Choroid plexus epithelial cell (primary cell): ENCODE measurements at places on chromosomes 7 and 10.

- peak; percentile 37 for DNase-seq
Measured at GRCh38 chr7:28481091-28481926, 69.0 kb downstream of the CREB5 start.

DNA sequence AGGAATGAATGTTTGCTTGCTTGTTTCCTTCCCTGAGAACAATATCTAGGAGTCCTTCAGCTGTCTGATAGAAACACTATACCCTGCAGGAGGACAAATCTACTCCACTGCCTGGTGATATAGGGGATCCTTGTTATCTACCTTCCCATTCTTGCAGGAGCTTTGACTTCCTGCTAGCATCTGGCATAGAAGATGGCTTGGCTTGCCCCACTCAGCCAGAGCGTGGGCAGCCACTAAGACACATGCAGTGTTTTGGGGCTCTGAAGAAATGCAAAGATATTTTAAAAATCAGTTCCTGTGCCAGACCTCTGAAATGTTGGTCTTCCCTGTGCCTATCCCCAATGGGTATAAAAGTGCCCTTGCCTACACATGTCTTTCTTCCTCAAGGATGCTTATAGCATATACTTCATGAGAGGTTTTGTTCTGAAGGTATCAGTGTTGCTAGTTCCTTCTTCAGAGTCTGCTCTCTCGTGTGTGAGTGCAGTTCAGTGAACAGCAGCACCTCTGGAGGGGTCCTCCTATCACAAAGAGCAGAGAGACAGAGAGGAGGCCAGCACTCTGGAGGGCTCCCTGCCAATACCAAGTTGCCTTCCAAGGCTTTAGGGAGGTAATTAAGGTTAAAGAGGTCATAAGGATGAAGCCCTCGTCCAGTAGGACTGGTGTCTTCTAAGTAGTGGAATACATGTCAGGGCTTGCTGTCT, 149.1 kb upstream of the CALCR start:
- no peak for DNase-seq

DNA sequence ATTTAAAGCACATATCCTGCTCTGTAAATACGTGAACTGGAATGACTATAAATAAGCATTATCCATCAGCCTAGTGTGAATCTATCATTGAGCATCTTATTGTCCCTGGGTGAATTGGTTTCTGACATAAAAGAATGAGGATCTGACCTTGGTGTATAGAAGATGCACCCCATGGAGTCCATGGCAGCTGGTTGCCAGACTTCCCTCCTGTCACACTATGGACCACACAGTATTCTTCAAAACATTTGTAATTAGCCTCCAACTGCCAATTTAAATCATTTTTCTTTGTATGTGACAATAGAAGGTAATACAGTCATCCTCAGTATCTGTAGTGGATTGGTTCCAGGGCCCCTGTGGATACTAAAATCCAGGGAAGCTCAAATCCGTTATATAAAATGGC, 238.1 kb upstream of the ZWINT start:
- no peak for DNase-seq

DNA sequence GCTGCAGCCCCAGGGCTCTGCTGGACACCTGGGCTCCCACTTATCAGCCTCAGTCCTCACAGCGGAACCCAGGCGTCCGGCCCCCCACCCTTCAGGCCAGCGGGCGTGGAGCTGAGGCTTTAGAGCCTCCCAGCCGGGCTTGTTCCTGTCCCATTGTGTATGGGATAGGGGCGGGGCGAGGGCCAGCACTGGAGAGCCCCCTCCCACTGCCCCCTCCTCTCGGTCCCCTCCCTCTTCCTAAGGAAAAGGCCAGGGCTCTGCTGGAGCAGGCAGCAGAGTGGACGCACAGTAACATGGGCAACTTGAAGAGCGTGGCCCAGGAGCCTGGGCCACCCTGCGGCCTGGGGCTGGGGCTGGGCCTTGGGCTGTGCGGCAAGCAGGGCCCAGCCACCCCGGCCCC, 2.7 kb downstream of the NOS3 start:
- no peak for DNase-seq

- DNase-seq, result peak; percentile 55
Measured at GRCh38 chr7:156473476-156474240, 166.9 kb upstream of the RNF32 start.

DNA sequence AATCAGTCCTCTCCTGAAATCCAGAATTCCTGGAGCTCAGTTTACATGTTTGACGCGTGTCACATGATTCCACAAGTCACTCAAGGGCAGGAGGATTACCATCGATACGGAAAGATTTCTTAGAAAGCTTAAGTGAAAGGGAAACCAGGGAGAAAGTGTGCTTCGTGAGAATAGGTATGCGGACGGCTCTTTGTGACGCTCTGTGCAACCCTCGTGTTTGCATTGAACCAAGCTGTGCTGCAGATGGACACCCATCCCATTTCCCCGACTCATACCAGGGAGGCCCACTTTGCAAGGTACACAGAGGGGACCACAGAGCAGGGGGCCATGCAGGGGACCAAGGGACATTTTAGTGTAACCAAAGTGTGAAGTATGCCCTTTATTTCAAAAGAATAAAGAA, 43.2 kb downstream of the IKZF1 start:
- no peak for DNase-seq

- DNase-seq, result peak; percentile 43
Measured at GRCh38 chr7:23691320-23691719, 11.3 kb downstream of the FAM221A start.

GRCh38 chr10:129899276-129900130, 64.6 kb downstream of the EBF3 start:
- no peak for DNase-seq

GRCh38 chr10:51227897-51228713, 153.8 kb downstream of the PRKG1 start:
- peak; percentile 17 for DNase-seq

GRCh38 chr10:47404446-47404845, 20.4 kb upstream of the ZNF488 start:
- no peak for DNase-seq

- DNase-seq, result no peak
Measured at GRCh38 chr10:23571884-23572283, 133.0 kb downstream of the OTUD1 start.

DNA sequence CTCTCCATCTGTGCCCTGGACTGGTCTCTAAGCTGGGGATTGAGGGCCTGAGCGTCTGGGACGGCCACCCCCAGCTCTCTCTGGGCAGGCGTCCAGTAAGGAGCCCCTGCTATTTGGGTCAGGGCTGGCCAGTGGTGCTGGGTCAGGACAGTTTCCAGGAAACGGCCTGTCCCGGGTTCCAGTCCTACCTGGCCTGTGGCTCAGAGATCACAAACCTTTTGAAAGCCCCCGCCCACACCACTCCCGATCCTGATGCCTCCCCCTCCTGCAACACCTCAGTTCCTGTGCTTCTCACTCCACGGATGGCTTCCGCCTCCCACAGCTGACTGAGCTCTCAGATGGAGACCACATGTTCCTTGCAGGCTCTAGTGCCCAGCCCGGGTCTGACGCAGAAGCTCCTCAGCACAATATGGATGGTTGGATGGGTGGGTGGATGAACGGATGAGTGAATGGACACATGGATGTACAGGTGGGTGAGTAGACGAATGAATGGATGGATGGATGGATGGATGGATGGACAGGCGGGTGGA, 91.7 kb upstream of the PDGFA start:
- DNase-seq, result peak; percentile 15

DNA sequence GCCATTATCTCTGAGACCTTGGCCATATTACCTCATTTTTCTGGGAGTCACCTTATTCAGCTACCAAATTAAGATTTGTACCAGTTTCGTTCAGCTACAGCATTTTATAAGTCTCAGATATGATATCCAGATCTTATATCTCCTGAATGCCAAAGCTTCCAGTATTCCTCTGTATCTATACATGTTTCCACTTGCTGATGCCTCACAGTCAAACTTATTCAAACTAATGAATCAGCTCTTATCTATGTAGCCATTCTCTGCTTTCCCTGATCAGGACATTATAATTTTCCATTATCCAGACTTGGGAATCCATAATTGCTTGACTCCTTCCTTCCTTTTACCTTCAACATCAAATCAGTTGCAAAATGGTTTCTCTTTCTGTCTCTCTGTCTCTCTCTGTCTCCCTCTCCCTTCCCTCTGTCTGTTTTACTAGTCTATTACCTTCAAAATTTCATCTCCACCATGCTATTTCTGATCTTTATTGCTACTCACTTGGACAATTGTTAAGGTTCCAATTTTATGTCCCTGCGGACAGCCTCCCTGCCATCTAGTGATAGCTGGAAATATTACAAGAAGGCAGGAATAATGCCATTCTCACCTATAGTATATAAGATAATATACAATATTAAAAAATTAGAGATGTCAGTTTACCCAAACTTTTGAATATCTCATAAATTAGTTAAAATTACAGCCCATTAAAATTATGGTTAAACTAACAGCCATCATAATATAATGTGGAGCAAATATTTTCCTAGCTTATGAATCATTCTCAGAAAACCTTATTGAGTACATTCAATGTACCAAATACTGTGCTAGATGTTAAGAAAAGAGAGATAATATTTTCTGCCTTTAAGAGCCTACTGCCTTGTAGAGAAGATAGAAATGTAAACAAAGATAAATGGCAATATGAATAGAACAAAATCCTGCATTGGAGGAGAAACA, 89.8 kb downstream of the PCLO start:
- no peak for DNase-seq

GRCh38 chr10:48744587-48744986, 59.9 kb downstream of the WDFY4 start:
- DNase-seq, result no peak

DNA sequence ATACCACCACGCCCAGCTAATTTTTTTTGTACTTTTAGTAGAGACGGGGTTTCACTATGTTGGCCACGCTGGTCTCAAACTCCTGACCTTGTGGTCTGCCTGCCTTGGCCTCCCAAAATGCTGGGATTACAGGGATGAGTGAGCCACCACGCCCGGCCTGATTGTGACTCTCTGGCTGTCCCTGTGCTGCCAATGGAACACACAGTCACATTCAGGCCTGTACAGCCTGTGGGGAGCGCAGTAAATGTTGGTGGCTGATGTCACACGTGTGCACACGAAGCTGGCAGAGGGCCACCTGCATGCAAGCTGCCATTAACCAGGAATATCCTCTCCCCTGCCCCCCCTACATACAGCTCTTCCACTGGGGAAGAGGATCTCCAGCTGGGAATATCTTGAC, 22.1 kb downstream of the POLL start:
- no peak for DNase-seq

DNA sequence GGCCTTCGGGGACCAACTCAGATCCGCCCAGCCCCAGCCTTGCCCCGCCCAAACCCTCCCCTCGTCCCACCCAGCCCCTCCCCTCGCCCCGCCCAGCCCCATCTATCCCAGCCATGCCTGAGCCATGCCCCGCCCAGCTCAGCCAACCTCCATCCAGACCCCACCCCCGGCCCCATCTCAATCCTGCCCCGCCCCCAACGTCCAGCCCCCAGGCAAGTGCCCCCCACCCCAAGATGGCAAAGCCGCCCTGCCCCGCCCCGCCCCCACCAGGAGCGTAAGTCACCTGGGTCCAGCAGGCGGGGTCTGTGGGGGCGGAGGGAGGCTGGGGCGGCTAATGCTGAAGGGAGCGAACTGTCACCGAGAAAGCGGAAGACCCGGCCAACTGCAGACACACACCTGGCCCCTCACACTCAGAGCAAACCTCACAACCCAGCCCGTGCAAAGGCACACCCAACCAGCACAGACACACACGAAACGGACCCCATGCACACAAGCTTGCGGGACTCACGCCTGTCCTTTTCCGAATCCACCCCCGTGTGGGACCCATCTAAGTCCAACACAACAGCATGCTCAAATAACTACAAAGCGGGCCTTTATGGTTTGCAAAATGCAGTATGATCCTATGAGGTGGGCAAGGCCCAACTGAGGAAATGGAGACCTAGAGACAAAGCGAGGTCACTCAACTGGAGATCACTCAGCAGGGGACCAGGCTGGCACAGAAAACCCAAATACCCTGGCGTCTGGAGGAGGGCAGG, 11.5 kb upstream of the OGA start:
- DNase-seq, result peak; percentile 67

- peak; percentile 71 for DNase-seq
Measured at GRCh38 chr7:786472-787255, 45.6 kb upstream of the SUN1 start.

GRCh38 chr10:1546431-1547110, 190.8 kb downstream of the ADARB2 start:
- DNase-seq, result no peak

GRCh38 chr7:43658718-43659548, 70.4 kb downstream of the COA1 start:
- DNase-seq, result peak; percentile 91

DNA sequence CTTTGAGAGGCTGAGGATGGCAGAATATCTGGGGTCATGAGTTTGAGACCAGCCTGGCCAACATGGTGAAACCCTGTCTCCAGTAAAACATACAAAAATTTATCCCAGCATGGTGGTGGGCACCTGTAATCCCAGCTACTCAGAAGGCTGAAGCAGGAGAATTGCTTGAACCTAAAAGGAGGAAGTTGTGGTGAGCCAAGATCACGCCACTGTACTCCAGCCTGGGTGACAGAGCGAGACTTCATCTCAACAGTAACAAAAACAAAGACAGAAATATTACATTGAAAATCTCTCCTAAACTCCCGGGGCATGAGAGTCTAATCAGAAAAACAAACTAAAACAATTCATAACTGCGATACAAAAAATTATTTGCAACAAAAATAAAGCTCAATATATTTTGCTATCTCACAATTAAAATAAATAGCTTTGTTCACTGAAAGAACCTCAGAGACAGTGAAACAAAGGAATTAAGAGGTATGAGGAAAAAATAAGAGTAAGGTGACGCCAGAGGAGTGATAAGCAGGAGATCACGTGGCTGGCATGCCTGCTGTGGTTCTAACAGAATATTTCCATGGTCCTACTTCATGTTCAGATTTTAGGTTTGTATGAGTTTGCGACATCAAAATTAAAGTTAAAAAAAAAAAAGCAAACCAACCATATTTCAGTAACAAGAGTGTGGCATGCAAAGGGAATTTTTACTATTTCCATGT, 527.7 kb upstream of the POM121L12 start:
- no peak for DNase-seq

DNA sequence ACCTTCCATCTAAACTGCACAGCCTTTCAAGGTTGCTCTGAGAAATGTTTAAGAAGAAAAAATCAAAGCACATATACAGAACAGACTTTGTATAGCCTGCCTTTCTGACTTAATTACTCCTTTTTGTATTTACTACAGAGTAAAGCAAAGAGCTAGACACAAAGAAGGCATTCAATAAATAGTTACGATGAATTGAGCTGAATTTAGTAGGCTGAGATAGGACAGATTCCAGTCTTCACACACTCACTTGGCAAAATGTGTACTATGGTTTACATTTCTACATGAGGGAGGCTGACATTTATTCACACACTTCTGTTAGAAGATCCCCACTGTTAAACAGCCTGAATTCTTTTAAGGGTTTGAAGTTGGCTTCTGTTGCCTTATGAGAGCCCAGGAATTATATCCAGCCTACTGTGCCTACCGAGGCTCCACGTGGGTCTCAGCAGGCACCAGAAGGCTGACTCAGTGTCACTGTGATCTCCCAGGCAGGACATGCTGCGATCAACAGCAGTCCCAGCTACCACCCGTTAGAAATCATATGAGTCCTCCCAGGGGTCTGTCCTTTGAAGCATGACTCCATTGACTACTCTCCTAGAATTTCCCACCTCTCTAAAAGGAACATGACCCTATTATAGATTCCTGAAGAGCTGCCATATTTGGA, 24.5 kb upstream of the SLC25A13 start:
- no peak for DNase-seq

- no peak for DNase-seq
Measured at GRCh38 chr7:136230210-136230609, 253.1 kb upstream of the MTPN start.

- no peak for DNase-seq
Measured at GRCh38 chr10:123134915-123135414, 805 bp upstream of the HMX3 start.
